Non-pigmented ciliary epithelial cell (primary cell): ENCODE measurements at places on chromosomes 3 and 15.
A peak's percentile ranks its signal among the peaks of the same experiment; 100 is the strongest.

- no peak for DNase-seq
Measured at GRCh38 chr15:63672775-63673174, 75.6 kb downstream of the FBXL22 start.

GRCh38 chr3:37493485-37494080 is 319.2 kb upstream of the LRRFIP2 start:
- no peak for DNase-seq

DNA sequence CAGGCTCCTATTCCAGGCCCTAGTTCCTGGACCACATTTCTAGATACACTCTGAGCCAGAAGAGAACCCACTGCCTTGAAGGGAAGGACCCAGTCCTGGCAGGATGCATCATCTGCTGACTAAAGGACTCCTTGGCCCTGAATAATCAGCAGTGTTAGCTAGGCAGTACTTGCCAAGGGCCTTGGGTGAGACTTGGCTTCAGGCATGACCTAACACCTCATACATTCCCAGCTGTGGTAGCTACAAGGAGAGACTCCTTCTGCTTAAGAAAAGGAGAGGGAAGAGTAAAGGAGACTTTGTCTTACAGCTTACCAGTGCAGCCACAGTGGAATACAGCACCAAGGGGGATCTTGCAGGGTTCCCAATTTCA is 26.4 kb downstream of the PEAK1 start:
- no peak for DNase-seq

- DNase-seq, result peak; percentile 50
Measured at GRCh38 chr3:168341192-168341815, 245.6 kb upstream of the GOLIM4 start.
